Adrenal gland (tissue), 19 donors: ENCODE measurements at places on chromosomes 7 and 10. TPM values are rescaled to one million over a fixed set of nuclear protein-coding genes. Genes with fewer than 3 reads are reported as not detected.

DNA sequence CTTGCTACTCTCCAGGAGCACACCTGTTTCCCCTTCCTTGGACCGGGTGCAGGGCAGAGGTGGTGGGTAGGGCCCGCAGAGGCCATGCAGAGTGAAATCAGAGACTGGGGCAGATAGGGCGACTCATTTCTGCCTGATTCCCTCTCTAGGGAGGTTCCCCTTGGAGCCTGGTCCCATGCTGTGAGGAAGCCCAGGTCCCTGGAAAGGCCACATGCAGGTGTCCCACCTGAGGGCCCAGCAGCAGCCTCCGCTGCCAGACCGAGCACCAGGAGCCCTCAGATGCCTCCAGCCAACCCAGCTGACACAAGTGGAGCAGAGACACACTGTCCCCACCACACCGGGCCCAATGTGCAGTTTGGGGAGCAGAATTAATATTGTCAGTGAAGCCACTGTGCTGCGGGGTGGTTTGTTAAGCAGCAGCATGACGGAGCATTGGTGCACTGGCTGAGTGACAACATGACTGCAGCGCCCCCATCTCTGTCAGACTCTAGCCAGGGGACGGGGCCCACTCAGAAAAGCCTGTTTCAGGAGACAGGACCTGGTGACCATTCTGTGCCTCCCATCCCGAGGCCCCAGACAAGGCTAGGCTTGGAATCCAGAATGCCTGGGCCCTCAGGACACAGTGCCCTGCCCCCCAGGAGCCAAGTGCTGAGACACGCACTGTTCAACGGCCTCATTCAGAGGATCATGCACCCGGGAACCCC lies 30.4 kb upstream of the RET start:
- no peak overlapping the region for H3K4me3 ChIP-seq
- H3K36me3 ChIP-seq = no peaks in the 10 kb centered on the region
- no peaks in the 10 kb centered on the region for H3K27me3 ChIP-seq
- no peaks in the 10 kb centered on the region for H3K4me1 ChIP-seq
- H3K27ac ChIP-seq = no peak overlapping the region

DNA sequence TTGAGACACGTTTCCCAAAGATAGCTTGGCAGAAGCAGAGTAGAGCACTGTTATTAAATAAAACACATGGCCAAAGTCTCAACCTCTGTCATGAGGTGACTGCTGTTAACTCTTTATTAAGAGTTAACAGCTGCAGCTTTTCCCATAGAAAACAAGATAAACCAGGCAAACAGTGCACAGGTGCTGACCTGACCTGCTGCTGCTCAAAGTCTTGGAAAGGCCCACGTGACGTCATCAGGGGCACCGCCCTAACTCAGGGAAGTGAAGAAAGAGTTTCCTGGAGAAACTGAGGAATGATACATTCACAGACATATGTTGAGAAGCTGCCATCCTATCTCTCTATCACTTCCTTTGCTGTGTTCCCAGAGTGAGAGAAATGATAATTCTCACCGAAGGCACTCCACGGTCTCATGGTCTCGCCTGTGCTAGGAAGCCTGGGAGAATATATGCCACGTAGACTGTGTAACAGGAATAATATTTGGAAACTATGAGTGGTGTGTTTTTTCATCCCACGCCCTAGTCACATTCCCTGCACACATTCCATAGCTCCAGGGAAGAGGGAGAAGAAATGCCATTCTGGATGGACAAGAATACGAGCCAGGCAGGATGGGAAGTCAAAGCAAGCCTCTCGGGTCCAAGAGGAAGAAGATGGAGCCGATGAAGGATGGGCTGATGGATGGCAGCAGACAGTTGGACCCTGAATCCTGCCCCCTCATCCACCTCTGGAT lies 146.2 kb upstream of the NFE2L3 start:
- no peak for DNase-seq
- no peak overlapping the region for H3K27ac ChIP-seq
- no peaks in the 10 kb centered on the region for H3K4me1 ChIP-seq

DNA sequence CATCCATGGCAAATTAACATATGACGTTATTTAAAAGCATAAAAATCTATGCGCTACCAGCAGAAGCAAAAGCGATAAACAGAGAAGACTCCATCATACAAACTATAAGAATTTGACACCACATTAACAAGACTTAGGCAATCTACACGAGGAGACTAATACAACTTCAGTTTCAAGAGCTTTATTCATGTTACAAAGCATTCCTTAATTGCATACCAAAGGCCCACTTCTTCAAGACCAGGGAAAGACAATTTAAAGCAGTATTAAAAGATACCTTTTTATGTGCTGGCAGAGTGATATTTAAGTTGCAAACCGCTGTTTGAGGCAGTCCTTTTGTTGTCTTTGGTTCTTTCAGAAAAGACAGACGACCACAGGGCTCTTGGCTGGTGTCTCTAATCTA lies 176.0 kb upstream of the CCDC6 start:
- H3K36me3 ChIP-seq = no peaks in the 10 kb centered on the region
- no peaks in the 10 kb centered on the region for H3K27me3 ChIP-seq
- no peak for DNase-seq
- H3K27ac ChIP-seq = no peak overlapping the region
- H3K4me1 ChIP-seq = no peaks in the 10 kb centered on the region

DNA sequence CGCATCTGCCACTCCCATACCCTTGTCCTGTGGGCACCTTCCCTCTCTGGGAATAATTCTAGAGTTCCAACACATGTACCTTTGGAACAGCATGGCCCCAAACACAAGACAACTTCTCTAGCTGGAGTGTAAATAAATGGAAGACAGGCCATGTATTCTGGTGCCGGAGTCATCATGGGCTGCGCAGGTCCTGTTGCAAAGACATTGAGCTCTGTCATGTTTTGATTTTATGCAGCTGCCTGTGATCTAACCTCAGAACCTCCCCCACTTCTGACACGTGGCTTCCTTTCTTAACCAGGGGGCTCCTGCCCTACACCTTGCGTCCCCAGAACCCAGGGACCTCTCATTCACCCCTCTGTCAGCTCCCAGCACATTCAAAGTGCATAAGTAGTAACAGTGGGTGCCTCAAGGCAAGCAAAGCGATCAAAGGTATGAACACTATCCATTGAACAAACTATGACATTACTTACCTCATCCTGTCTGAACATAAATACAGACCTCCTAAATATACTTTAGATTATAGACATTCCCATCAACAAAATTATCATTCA lies 219.9 kb downstream of the FGFR2 start:
- no peak overlapping the region for H3K4me3 ChIP-seq
- no peak for DNase-seq
- H3K36me3 ChIP-seq = no peaks in the 10 kb centered on the region

GRCh38 chr7:115682507-115682906 lies 348.1 kb downstream of the TFEC start:
- no peak overlapping the region for H3K4me3 ChIP-seq
- DNase-seq = no peak
- H3K27ac ChIP-seq = no peak overlapping the region

- no peak for DNase-seq
- H3K4me3 ChIP-seq = no peak overlapping the region
- H3K27ac ChIP-seq = no peak overlapping the region
- no peaks in the 10 kb centered on the region for H3K27me3 ChIP-seq
Measured at GRCh38 chr7:98056580-98056979, 50.1 kb upstream of the LMTK2 start.

GRCh38 chr10:82759050-82759449 lies 884.1 kb downstream of the NRG3 start:
- H3K27me3 ChIP-seq = no peaks in the 10 kb centered on the region
- H3K36me3 ChIP-seq = no peaks in the 10 kb centered on the region
- H3K4me1 ChIP-seq = no peaks in the 10 kb centered on the region
- no peak for DNase-seq
- H3K4me3 ChIP-seq = no peak overlapping the region

DNA sequence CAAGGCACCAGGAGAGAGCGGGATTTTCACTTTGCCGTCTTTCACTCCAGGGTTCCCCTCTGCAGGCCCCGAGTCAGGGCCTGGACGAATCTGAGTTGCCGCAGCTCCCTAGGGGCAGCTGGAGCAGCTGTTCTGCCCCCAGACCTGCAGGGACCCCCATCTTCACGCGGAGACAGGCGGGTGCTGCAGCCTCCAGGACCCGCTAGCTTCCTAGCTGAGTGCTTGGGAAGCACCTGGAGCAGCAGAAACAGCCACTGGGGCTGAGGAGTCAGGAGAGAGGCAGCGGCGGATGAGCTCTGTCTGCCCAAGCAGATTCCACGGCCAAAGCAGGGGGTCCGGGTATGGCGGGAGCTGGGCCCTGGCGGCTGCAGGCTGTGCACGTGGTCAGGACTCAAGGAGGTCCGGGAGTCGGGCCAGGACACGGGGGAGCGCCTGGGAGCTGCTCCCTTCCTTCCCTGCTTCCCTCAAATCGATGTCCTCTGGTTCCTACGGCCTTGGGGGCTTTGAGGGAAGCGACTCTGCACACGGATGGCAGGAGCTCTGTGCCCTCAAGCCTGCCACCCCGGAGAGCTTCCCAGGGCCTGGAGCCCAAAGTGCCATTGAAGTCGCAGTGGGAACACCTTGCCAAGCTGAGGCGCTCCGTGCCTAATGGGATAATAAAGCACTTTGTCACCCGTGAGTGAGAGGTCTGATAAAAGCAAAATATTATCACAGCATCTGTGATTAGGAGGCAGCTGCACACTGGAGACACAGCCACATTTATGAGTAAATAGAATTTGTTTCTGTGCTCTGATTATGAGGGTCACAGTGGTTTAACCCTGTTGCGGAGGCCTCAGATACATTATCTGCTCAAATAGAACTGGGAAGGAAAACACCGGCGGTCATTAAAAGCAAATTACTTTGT lies 17.2 kb downstream of the MNX1 start:
- peaks cover 14% of the 10 kb centered on the region for H3K27me3 ChIP-seq
- no peaks in the 10 kb centered on the region for H3K4me1 ChIP-seq
- no peaks in the 10 kb centered on the region for H3K36me3 ChIP-seq
- no peak overlapping the region for H3K27ac ChIP-seq
- no peak for DNase-seq

DNA sequence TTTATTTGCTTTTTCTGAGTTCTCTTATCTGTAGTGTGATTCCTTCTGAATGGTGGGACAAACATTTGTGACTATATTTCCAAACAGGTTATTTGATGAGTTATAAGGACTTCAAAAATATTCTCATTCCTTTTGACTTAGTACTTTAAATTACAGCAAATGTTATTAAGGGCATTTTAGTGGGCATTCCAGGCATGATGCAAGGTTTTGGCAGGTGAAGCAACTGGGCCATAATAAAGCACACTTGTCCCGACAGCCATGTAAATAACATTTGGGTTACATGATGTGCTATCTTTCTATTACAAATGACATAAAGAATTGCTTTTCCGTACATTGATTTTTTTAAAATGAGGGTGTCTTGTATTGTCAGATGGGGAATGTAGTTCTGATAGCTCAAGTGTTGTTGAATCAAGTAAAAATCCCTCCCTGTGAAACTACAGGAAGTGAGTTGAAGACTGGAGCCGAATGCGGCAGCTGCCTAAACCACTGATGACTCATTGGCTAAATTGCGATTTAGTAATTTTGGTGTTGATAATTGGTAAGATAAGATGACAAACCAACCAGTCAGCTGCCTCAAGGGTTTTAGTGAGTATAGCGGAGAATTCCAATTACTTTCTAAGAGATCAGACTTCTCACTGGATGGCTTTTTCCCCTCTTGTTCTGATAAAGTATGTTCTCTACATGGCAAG lies 231.3 kb upstream of the NPY start:
- H3K4me3 ChIP-seq = no peak overlapping the region
- H3K27ac ChIP-seq = no peak overlapping the region
- DNase-seq = no peak
- H3K36me3 ChIP-seq = no peaks in the 10 kb centered on the region

DNA sequence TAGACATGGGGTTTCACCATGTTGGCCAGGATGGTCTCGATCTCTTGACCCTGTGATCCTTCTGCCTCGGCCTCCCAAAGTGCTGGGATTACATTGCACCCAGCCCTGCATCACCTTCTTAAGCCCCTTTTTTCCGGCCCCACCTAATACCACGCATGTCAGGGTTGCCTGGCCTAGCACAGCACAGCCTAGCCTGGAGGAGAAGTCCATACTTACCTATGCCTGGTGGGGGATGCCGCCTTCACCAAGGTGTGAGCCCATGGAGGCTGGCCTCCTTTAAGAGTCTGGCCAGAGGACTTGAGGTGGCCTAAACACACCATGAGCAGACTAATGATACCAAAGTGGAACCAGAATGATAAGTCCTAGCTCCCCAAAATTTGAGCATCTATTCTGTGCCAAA lies 22.0 kb upstream of the CUX1 start:
- no peak overlapping the region for H3K27ac ChIP-seq
- DNase-seq = no peak
- H3K4me1 ChIP-seq = no peaks in the 10 kb centered on the region
- no peak overlapping the region for H3K4me3 ChIP-seq

DNA sequence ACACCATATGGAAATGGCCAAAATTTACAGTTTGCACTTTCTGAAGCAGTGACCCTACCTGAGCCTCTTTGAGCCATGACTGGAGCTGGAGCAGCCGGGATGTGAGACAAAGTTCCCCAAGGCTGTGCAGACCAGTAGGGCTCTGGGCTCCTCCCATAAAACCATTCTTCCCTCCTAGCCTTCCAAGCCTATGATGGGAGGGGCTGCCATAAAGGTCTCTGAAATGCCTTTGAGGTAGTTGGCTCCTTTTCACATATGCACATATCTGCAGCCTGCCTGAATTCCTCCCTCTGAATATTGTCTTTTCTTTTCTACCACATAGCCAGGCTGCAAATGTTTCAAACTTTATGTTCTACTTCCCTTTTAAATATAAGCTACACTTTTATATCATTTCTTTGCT lies 516.6 kb upstream of the POM121L12 start:
- no peaks in the 10 kb centered on the region for H3K36me3 ChIP-seq
- H3K4me1 ChIP-seq = no peaks in the 10 kb centered on the region
- H3K27ac ChIP-seq = no peak overlapping the region

DNA sequence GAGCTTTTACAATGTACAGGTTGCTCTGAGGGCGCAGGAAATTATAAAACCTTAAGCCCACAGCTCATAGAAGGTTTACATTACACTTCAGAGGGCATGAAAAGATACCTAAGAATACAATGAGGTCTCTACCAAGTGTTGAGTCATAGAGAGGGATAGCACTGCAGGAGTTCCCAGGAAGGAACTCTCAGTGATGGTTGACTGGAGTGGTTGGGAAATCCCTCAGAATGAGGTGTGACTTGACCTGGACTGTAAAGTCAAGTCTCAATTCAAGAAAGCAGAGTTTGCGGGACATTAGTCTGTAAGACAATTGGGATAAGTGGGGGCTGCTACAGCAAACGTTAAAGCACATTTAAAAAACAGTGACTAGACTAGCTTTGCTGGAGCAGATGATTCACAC lies 21.9 kb downstream of the TNKS2 start:
- no peak overlapping the region for H3K27ac ChIP-seq
- peaks cover 76% of the 10 kb centered on the region for H3K36me3 ChIP-seq
- DNase-seq = no peak

- H3K27me3 ChIP-seq = peaks cover 9% of the 10 kb centered on the region
- no peak overlapping the region for H3K27ac ChIP-seq
- H3K36me3 ChIP-seq = no peaks in the 10 kb centered on the region
- DNase-seq = no peak
- peaks cover 18% of the 10 kb centered on the region for H3K4me1 ChIP-seq
- no peak overlapping the region for H3K4me3 ChIP-seq
Measured at GRCh38 chr10:103497161-103497915, 3.8 kb downstream of the NEURL1 start.

Gene DIP2C
- total RNA-seq = 4.8 TPM

Gene CALY
- not detected for total RNA-seq

Gene MYPN
- 0.27 TPM for total RNA-seq

Gene ENO4
- 6.8 TPM for total RNA-seq
